ENCODE measurements at places on chromosomes 13 and 19.

- DNase-seq, result no peak
Measured at GRCh38 chr13:36038785-36039555, 92.2 kb downstream of the DCLK1 start.

GRCh38 chr19:29515706-29516357, 10.0 kb upstream of the VSTM2B start:
- no peak for DNase-seq

DNA sequence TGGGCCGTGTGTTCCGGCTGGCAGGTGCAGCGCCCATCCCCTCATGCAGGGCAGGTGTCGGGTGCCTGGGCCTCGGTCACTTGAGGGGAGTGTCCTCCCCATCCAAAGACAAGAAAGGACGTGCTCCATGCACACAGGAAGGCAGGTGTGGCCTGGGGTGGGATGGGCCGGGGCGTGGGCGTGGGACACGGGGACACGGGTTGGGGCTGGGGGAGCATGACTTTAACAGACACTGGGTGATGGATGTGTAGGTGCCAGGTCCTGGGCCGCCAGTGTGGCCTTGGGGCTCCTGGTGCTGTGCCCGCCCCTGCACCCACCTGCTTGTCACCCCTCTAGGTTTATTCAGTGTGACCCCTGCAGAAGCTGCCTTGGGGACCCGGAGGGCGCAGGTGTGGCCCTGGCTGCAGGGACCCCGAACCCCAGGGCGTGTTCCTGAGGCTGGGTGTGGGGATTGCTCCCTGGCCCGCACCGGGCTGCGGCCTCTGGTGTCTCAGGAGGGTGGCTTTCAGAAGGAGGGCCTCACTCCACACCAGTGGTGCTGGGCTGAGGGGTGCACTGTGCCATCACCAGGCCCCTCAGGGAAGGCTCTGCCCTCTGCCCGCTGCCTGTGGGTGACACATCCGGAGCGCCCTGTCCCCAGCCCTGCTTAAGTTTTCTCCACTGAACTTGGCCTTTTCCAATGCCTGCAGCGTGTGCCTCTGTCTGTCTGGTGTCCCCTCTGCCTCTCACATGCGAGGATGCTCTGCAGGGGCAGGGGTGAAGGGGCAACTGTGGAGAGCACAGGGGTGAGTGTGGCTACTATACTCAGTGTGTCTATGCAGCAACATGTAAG, 5.2 kb downstream of the TMEM255B start:
- no peak for DNase-seq

GRCh38 chr13:93080587-93080986, 146.0 kb upstream of the GPC6 start:
- DNase-seq, result no peak

DNA sequence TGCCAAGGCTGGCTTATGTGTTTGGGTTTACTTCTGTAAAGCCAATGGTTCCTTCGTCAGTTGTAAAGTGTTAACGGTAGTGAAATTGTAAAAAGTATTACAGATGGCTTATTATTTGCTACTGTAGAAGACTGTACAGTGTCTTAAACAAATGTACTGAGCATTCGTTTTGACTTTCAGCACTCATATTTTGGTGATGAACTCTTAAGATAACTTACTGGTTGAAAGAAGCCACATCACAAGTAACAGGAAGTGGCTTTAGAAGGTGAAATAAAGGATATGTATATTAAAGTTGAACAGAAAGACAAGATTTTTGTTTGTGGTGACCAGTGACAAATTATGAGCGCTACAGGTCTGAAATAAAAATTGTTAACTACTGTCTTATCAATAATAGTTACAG, 64.2 kb downstream of the URI1 start:
- no peak for DNase-seq

All from NCI-H1092 (cell line).